ENCODE measurements at places on chromosomes 1 and 21.

DNA sequence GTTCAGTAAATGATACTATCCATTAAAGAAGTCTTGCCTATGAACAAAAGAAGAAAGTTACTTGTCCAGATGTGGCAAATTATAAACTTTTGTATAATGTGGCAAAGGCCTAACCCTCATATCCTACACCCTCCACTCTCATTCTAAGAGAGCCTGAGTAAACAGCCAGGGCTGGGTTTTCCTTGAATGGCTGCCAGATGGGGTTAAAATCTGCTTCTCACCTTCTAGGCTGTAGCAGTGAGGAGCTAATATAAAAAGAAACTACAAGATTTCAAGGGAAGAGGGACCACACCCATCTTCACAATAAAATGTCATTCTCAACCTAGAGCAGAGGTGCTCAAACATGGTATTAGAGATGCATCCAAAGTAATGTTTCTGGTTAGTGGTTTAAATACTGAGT lies 8.9 kb downstream of the RABIF start:
- DNase-seq: no peak

DNA sequence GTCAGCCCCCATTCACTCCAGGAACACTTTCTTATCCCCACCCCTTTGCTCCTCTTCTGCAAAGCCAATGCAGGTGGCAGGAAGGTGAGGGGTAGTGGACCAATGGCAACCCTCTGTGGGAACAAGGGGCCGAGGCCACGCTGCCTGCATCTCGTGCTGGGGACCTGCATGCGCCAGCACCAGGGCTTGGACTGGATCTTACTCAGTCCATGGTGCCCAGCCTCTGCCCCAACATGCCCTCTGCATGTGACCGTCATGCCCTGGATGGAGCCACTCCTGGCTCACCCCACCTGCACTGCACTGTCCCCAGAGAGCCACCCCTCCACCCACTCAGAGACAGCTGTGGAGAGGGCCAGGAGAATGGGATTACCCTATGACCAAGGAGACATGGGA lies 22.2 kb downstream of the CITED4 start:
- no peak for DNase-seq

- no peak for DNase-seq
Observed at GRCh38 chr21:25806060-25806459, 71.3 kb downstream of the GABPA start.

- no peak for DNase-seq
Observed at GRCh38 chr1:145901312-145902021, 8.4 kb downstream of the ITGA10 start.

GRCh38 chr21:34592120-34592955 lies 22.6 kb downstream of the RCAN1 start:
- DNase-seq: no peak

DNA sequence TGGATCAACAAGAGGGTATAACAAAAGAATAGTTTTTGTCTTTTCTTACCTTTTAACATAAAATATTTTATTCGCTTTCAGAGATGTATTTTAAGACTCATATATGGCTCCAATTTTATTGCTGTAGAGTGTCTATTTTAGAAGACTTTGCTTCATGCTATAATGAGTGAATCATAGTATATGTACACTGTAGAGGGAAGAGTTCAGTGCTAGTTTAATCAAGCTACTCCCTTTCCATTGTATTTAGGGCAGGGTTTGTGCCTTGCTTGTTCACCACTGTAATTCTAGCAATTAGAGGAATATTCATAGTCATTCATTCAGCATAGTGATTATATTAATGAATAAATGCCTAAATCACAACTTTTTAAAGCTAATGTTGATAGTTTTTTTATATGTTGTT lies 78.8 kb downstream of the CEP350 start:
- no peak for DNase-seq

DNA sequence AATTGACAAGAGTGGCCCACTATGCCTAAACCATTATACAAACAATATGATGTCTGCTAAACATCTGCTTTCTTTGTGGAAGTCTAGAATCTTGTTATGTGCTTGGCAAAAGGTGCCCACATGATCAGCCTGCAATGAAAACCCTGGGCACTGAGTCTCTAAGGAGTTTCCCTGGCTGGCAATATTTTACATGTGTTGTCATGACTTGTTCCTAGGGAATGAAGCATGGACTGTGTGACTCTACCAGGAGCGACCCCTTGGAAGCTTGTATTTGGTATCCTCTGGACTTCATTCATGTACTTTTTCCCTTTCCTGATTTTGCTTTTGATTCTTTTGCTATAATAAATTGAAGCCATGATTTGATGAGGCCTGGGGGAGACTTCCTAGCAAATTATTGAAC lies 324.9 kb downstream of the HHIPL2 start:
- no peak for DNase-seq

- DNase-seq: no peak
Observed at GRCh38 chr1:115668579-115668978, 26.8 kb downstream of the VANGL1 start.

Measured in HEK293T (cell line).